Omental fat pad (tissue), 4 donors: ENCODE measurements at places on chromosomes 16 and 17. TPM values are rescaled to one million over a fixed set of nuclear protein-coding genes. Genes with fewer than 3 reads are reported as not detected.

CCL15 gene
- not detected for total RNA-seq

HS3ST3A1 gene
- not detected for total RNA-seq

KRT17 gene
- total RNA-seq: not detected

TBX21 gene
- 4.6 TPM for total RNA-seq

NECAB2 gene
- total RNA-seq: not detected

TBC1D3C gene
- total RNA-seq: not detected

OR2C1 gene
- not detected for total RNA-seq

MEFV gene
- total RNA-seq: 25.4 TPM

CCDC200 gene
- not detected for total RNA-seq

NDRG4 gene
- 9.5 TPM for total RNA-seq
